ENCODE measurements at places on chromosomes 12 and 14.

GRCh38 chr12:117098361-117099217, 627 bp downstream of the TESC start:
- DNase-seq: no peak

DNA sequence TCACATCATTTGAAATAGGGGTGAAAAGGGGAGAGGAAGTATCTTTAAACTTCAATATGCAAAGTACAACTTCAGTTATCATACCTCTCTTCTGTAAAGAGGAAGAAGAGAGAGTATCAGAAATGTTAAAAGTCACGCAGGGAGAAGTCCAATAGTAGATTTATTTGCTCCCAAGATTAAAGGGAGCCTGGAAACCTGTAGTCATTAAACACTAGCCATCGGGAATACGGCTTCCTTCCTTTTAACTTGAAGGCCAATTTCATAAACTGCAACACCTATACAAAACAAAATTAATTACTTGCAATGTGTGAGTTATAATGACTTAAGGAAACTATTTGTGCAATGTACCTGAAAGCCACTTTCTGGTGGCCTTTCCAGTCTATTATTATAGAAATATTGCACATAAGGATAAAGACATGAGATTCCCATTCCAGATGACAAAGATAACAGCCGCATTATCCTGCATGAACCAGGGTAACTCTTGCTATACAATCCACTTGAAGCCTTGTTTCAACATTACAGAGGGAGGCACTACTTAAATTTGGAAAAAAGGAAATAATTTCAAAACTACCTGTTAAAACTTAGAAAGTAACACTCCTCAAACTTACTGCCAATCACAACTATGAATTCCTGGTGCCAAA, 4.6 kb downstream of the BTG1 start:
- no peak for DNase-seq

GRCh38 chr12:105855361-105856047, 283.2 kb downstream of the NUAK1 start:
- no peak for DNase-seq

GRCh38 chr12:24952389-24952788, 3.5 kb upstream of the BCAT1 start:
- DNase-seq: no peak

GRCh38 chr12:108199106-108199505, 70.0 kb downstream of the WSCD2 start:
- DNase-seq: no peak

- DNase-seq: peak; percentile 74
These were observed 41.8 kb downstream of the SMOC1 start for GRCh38 chr14:69921052-69921451.

DNA sequence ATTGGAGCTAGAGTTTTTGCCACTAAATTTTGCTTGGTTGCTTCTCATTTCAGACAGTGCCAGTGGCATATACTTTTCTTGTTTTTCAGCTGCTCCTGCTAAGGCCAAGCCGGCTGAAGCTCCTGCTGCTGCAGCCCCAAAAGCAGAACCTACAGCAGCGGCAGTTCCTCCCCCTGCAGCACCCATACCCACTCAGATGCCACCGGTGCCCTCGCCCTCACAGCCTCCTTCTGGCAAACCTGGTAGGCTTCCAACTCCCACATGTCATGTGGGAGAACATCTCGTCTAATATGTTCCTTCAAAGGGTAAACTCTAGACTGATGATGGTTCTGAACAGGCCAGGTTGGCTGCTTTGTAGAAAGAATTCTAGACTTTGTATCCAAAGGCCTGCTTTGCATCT, 11.0 kb downstream of the DLST start:
- no peak for DNase-seq

- no peak for DNase-seq
These were observed 80.2 kb downstream of the ANO6 start for GRCh38 chr12:45296046-45296586.

DNA sequence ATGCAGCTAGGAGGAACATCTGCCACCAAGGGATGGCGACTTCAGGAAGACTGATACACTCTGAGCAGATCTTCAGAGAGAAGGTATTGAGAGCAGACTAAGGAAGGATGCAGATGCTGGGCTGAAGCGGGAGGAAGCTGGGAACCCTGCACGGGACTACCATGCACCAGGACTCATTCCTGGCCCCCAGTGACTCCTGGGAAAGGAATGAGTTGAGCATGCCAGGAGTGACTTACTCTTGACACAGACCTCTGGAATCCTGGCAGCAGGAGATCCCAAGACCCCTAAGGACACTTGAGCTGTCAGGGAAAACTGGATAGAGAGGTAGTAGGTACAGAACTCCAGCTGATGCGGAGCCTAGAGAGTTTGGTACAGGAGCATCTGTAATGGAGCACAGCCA, 336.1 kb downstream of the RPS29 start:
- DNase-seq: peak; percentile 54

DNA sequence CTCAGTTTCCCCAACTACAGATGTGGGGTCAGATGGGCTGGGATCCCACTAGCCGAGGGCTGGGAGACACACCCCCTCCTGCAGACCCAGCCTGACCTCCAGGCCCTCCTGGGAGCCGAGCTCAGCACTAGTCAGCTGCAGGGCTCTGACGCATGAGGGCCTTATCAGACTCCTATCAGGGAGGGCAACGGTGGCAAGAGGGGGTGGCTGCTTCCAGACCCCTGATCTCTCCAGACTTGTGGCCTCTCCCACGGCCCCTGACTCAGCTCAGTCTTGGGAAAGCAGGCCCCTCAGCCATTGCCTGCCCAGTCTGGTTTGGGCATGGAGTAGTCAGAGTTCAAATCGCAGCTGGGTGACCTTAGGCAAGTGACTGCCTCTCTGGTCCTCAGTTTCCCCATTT, 2.5 kb downstream of the RASAL1 start:
- no peak for DNase-seq

DNA sequence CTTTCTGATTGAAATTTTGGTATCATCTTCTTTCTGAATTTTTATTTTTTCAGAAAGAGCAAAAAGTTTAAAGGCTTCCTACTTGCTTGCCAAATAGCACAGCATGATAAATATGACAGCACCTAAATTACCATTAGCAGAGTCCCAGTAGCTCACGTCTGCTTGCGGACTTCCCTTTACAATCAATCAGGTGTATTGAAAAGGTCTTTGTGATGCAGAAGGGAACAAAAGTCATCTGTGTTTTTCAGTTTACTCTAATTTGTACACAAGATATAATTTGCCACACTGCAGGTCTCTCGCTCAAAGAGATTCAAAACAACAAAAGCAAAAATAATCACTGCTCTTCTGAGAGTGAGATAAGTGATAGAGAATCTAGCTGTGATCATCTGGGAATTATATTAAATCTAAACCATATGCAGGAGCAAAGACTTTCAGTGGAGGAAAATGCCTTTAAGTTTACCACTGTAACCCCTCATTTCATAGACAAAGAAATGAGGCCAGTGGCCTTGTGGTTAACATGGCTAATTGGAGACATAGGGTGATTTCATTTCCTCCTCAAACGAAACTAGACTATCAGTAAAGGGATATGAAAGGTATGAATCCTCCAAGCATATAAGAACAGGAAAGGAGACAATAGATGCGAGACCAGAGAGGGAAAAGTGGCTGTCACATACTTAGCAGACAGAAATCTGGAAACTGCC, 240.8 kb upstream of the TMPO start:
- no peak for DNase-seq

- DNase-seq: no peak
These were observed 39.6 kb downstream of the RHOF start for GRCh38 chr12:121753844-121754264.

DNA sequence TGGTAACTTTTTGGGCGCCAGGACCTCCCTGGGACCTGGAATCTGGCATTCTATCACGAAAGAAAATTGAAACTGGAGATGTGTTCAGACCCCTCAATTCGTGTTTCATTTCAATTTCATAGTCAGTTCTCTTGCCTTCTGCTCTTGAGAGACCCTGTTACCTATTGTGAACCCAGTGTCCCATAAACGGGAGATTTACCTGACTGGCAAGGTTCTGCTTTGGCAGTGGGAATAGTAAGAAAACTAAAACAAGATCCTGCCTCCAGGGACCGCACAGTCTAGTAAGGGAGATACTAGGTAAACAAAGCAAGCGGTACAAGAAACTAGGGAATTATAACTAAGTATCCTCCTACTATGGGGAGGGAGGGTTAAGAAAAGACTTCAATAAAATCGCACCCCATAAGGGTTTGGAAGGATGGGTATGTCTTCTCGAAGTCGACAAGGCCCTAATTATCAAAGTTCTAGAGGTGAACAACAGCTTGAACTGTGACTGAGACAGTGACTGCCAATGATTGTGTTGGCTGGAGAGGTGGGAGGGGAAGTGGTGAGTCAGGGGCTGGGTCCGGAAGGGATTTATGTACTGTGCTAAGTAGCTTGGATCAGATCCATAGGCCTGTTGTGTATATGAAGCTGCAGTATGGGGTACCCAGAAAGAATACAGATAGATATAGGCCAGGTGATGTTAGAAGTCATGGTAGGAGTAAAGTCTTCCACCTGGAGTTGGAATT, 754 bp downstream of the ACSS3 start:
- DNase-seq: peak; percentile 72

GRCh38 chr12:105862163-105862821, 276.5 kb downstream of the NUAK1 start:
- no peak for DNase-seq

DNA sequence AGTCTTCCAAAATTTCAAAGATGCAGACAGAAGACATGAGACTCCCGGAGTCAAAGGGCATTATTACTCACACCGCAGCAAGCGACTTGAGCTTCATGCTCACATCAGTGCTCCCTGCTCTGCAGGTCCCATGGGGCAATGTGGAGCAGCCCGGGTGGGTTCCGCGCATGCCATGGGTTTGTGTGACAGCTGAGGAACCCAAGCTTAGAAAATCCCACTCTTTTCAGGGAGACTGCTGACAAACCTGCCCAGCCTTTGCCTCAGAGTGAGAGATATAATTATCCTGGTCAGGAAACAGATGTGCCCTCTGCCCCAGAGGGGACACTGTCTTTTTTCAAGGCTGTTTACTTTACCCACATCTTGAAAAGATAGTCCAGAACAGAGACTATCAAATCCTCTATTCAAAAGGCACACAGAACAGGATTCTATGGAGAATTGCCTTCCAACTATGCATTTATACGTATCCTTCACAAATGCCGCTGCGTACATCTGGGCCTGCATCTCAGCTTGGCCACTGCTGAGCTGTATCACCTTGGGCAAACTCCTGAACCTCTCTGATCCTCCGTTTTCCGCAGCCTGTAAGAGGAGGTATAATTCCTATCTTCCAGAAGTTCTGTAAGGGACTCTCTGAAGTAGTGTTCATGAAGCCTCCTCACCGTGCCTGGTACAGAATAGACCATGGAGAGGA, 16.0 kb downstream of the C14orf132 start:
- peak; percentile 45 for DNase-seq

GRCh38 chr14:84477996-84478395, 1051.9 kb upstream of the FLRT2 start:
- DNase-seq: no peak

DNA sequence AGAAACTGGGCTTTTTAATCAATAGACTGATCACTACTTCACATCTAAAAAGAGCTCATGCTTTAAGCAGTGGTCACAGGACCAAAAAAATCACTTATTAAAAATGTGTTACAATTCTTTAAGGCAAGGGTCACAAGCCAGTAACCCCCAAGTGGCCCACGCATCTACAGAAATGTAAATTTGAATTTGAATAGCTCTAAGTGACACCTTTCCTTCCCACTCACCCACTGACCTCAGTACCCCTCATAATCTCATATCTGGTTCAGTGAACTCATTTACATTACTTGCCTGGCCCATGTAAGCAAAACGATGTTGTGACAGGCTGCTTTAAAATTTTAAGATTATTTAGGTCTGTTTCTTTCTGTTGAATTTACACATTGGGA, 27.4 kb downstream of the NELL2 start:
- no peak for DNase-seq

DNA sequence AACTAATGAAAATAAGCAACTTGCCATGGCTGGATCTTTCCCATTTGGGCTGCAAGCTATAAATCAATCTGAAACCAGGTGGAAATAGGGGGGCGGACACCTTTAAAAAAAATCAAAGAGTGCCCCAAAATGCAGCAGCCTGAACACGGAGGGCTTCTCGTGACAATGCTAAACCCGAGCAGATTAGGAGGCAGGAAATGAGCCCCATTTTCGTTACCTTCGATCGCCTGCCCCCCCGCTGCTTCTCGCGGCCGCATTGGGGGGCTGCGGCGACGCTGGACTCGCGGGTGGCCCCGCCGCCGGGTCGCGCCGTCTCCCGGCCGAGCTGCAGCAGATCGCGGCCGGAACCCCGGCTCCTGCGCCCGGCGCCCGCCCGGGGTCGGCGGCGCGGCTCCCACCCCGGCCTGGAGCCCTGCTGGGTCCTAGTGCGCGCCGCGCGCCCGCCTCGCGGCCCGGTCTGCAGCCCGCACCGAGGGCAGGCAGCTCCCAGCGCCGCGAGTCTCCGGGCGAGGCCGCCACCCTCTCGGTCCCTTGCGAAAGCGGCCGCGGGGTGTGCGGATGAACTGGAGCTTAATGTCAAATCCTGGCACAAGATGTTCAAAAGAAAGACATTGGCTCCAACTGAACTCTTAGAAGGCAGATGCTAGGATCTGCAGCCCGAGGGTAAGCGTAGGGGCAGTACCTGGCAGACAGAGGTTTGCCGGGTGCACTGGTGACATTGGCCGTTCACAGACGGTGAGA, 201.9 kb upstream of the FOXN3 start:
- peak; percentile 53 for DNase-seq

GRCh38 chr12:81330480-81330879, 252.6 kb downstream of the ACSS3 start:
- no peak for DNase-seq

- no peak for DNase-seq
These were observed 71.0 kb downstream of the TMTC2 start for GRCh38 chr12:82757656-82758055.

DNA sequence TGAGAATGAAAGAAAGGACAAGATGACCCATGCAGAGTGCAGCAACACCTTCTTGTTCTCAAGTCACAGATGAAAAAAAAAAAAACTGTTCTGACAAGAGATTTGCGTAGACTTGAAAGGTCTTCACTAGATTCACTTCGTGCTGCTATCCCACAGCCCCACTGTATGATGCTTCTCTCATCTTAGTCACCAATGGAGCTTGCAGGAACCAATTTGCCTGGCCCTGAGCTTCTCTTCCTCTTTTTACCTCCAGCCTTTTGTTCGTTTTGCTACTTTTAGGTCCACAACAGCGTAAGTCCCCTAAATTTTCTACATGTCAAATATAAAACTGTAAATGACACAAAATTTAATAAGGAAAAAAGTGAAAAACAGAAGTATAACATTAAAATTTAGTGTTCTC, 107.9 kb upstream of the NAP1L1 start:
- no peak for DNase-seq
